Activated naive CD4-positive, alpha-beta T cell (primary cell): ENCODE measurements at places on chromosomes 7 and 10.

- DNase-seq = no peak
These were observed 95.9 kb downstream of the RGS10 start for GRCh38 chr10:119446441-119447277.

DNA sequence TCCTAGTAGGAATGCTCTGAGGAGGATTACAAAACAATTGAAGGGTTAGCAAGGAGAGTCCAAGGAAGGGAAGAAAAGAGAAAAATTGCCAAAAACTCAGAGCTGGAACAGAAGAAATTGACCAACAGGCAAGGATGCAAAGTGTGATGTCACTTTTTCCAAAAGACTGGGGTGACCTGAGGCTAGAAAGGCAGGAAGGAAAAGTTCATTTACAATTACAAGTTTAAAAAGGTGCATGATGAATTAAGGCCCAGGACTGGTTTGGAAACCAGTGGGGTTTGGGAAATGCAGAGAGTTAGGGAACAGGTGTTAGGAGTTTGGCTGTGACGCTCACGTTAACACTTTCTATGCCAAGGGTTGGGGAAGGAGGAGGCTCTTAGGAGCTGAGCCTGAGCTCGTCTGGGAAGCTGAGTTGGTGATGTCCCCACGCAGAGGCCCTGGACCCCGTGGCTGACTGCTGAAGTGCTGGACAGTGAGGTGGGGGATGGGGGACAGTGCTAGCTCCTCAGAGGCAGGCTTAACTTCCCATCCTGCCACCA lies 92.6 kb upstream of the PODXL start:
- no peak for DNase-seq

DNA sequence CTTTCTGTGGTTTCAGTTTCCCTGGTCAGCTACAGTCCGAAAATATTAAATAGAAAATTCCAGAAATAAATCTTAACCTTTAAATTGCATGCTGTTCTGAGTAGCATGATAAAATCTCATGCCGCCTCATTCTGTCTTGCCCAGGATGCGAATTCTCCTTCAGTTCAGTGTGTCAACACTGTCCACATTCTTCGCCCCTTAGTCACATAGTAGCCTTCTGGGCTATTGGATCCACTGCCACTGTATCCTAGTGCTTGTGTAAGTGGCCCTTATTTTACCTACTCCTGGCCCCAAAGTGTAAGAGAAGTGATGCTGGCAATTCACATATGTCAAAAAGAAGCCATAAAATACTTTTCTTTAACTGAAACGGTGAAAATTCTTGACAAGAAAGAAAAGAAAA lies 129.6 kb downstream of the ZWINT start:
- DNase-seq = no peak

DNA sequence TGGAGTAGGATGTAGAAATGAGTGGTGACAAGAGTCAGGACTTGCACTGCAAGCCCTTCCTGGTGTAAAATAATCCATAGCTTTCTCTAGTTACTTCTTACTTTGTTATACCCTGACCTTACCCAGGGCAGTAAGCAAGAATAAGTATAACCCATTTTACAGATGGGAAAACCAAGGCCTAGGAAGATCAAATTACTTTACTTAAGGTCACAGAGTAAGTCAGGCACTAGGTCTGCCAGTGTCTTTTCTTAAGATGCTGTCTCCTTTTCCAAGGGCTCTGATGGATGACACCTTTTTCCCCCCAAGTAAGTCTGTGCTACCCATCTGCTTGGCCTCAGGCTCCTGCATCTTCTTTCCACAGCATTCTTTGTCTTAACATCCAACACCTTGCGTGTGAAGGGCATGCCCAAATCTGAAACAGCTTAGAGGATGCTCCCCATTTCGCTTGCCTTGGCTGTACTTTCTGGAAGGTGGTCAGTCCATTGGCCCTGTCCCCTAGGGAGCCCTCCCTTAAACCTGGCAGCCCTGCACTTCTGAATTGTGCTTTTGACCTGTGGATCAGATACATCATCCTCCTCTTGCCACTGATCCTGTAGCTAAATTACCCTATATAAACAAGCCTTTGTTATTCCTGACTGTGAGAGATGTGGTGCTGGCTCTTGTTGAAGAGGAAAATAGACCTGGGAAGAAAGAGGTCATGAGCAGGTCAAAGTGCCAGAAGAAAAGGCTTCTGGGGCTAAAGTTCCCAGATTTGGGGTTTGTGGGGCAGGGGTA lies 168.6 kb downstream of the LRMDA start:
- DNase-seq = no peak

DNA sequence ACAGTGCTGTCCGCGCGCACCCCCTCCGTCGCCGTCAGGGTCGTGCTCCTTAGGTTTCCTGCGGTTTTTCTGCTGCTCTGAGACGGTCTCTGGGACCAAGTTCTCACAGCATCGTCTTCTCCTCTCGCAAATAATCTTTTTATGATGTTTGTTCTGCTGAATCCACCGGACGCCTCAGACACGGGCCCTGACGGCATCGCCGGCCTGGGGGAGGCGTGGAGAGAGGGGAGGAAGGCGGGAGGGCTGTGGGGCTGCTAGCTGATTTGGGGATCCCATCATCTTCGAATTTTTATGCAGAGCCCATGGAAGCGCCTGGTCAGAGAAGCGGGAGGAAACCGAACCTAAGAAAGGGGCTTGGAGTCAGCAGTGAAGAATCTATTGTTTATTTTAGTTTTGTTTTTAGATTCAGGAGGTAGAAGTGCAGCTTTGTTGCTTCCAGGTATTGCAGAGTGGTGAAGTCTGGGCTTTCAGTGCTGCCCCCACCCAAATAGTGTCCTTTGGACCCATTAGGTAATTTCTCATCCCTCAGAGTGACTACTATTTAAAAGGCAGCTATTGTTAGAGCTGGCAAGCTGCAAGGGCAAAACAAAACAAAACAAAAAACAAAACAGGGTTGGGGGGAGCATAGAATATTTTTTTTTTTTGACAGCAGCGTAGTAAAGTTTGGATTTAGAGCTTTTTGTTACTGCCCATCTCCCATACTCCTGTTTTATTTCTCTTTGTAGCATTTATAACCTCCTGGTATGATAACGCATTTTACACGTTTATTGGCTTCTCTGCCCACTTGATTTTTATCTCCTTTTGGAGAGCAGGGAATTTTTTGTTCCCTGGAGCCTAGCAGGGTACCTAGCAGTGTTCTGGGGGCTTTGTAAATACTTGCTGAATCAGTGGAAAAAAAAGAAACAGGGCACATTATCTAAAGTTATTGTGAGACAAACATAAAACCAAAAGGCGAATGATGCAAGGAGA lies 92.6 kb downstream of the SPAG6 start:
- DNase-seq = no peak

DNA sequence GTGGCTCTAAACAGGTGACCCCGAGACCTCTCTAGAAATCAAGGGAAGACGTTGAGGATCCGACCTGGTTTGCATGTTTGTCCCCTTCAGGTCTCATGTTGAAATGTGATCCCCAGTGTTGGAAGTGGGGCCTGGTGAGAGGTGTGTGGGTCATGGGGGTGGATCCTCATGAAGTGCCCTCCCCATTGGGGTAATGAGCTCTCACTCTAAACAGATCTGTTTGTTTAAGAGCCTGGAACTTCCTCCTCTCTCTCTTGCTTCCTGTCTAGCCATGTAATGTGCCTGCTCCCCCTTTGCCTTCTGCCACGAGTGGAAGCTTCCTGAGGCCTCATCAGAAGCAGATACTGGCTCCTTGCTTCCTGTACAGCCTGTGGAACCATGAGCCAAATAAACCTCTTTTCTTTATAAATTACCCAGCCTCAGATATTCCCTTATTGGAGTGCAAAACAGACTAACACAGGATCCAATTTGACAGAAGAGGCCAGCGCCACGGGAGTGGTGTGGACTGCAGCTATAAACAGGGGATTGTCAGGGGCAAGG lies 10.8 kb upstream of the POLM start:
- DNase-seq = no peak

DNA sequence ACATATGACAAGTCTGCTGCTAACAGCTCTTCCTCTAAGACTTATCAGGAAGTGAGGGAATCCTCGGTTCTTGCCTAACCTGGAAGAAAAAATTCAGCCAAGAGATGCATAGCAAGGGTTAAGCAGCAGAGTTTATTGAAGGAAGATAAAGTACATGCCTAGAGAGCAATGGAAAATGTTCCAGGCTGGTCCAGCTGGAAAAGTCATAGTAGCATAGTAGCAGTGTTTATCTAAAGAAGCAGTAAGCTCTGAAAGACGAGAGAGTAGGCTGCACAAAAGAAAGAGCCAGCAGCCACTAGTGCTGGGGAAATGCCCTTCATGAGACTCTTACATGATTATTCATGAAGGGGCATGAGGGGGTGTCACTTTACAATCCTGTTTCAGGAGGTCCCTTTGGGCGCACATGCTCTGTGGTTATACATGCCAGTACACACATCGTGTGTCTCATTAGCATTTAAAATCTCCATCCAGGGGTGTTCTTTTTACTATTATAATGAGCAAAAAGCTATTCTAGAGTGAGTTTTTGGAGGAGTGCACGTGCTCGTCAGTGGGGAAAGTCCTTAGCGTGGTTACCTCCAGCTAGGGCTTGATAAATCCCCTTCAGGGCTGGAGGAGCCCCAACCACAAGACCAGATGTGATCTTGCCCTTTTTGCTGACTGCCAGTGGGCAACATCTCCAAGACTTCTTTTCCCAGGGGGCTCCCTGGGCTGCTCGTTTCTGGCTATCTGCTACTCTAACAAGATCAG lies 716.1 kb downstream of the PARD3 start:
- no peak for DNase-seq

DNA sequence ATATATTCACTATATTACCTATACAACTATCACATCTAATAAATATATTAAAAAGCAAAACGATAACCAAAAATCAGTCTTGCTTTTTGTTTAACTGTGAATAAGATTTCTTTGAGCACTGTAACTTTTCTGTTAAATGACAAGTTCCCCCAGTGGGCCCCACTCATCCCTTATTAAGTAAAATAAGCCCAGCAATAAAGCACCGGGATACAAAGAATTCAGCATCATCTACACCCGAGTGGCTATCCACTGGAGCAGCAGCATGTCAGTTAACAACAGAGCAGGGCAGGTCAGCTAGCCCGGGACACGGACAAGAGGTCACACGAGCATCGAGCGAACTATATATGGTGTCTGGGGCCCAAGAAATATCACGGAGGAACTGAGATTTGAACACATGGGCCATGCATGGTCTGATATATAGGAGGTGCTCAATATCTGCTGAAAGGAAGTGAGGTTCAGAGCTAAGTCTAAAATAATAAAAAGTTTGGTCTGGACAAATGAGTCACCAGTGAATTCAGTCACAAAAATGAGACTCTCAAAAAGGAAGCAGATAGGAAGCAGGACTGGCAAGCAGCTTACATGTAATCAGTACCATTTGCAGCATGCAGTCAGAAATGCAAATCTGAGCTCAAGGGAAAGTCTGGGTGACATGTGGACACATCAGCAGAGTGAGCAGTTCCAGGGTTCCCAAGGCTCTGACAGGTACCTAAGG lies 4.1 kb downstream of the ERCC6 start:
- DNase-seq = no peak

DNA sequence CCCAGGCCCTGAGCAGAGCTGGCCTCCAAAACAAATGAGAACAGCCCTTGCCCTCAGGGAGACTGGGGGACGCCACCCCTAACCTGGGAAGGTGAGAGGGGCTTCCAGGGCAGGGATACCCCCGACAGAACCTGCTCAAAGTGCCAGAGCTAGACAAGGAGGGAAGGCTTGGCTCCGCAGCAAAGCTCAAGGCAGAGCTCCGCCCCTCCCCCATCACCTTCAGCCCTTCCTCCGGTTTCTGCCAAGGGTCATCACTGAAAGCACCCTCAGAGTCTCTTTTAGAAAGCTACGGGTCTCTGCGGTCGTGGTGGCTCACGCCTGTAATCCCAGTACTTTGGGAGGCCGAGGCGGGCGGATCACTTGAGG lies 73.4 kb upstream of the CUX1 start:
- no peak for DNase-seq

GRCh38 chr10:102770108-102770482 lies 26.3 kb downstream of the WBP1L start:
- DNase-seq = no peak

DNA sequence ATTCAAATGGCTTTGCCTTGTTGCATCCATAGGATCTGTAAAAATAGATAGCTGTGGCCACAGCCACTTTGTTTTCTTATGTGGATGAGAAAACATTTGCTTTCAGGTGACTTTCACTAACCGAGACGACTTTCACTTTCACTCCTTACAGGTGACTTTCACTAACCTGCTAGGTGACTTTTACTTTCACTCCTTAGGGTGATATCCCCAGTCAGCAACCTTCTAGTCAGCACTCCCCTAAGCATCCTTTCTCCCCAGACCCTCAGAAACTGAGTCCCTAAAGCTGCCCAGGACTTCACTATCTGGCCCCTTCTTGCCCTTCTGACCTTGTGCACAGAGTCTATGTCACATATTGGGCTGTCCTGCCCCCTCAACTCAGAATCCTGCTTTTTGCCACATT lies 177.5 kb downstream of the RELN start:
- no peak for DNase-seq

DNA sequence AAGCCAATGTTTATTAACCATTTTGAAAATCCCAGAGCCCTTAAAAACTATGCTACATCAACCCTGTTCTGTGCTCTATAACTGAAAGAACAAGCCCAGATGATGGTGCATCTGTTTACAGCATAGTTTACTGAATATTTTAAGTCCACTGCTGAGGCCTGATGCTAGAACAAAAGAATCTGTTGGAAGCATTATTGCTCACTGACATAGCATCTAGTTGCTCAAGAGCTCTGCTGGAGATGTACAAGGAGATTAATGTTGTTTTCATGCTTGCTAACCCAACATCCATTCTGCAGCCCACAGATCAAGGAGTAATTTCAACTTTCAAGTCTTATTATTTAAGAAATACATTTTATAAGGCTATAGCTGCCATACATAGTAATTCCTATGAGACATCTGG lies 181.3 kb upstream of the FEZF1 start:
- DNase-seq = no peak

- DNase-seq = no peak
These were observed 8.6 kb downstream of the GDF2 start for GRCh38 chr10:47330804-47331203.

DNA sequence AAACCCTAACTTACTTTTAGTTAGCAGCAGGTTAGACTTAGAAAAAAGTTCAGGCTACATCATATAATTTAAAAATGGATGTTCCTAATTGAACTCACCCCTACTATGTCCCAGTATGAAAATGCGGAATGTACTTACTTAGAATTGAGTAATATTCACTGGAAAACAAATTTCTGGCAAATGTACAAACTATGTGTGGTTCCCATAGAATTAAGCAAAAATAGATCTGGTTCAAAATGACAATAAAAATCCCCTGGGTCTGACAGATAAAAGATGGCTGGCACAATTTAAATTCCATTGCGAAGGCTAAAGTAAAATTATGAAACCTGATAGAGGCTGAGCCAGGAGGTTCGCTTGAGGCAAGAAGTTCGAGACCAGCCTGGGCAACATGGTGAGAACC lies 42.4 kb upstream of the PRKAR2B start:
- no peak for DNase-seq

DNA sequence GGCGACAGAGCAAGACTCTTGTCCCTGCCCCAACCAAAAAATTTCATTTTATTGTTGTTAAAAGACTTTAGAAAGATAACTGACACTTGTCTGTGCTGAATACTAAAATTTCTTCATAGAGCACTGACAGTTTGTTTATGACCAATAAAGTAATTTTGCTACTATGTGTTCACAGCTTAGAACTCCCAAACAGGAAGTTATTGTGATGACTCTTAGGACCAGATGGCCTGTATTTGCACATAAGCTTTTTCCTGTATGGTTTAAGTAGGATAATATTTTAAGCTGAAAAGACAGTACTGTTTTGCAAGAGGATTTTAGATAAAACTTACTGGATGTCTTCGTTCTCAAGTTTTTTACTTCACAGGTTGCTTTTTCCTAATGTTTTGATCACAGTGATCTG lies 80.7 kb downstream of the MMRN2 start:
- DNase-seq = no peak
